ACHN (cell line): ENCODE measurements at places on chromosomes 16 and 17.

GRCh38 chr16:57690782-57691471 is 3.7 kb upstream of the DRC7 start:
- DNase-seq: no peak

- no peak for DNase-seq
These were observed 72.1 kb downstream of the CCDC182 start for GRCh38 chr17:57672971-57673370.

DNA sequence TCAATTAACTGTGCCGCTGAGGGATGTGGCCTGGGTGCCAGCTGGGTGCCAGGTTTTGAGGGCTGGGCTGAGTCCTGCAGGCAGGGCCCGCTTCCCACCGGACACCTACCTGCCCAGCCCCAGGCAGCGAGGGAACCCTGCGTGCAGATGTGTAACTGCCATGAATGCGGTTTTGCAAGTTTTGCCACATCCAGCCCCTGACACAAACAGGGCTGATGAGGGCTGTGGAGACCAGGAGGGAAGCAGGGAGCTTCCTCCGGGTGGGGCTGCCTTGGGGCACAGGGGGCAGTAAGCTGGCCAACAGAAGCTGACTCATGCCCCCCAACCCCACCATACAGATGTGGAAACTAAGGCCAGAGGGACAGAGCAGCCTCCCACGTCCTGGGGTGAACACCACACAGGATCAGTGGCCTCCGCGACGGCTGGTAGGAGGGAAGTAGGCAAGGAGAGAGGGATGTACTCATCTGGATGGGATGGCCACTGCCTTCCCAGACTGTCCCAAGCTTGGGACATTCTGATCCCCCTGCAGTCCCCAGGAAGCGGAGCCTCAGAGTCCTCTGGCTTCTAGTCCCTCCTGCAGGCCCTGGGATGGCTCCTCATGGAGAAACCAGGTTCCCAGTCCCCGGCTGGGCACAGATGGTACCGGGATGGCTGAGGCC is 1.6 kb downstream of the UBALD1 start:
- no peak for DNase-seq

DNA sequence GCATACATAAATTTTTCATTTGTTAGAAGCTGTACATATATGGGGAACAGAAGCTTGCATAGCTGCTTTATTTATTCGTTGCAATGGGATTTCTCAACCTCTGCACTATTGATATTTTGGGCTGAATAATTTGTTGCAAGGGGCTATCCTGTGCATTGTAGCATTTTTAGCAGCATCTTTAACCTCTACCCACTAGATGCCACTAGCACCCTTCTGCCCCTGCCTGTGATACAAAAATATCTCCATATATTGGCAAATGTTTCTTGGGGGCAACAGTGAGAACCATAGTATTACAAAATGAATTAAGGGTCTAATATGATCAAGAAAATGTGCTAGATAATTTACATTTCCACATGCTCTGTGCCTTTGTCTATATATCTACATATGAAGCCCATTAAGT is 1401.0 kb downstream of the CDH11 start:
- DNase-seq: no peak

GRCh38 chr17:50272246-50272645 is 2.0 kb upstream of the TMEM92 start:
- DNase-seq: no peak
